ENCODE measurements at places on chromosomes 2 and 18. TPM values are rescaled to one million over a fixed set of nuclear protein-coding genes. Genes with fewer than 3 reads are reported as not detected.

- no peak for DNase-seq
These were observed 3.3 kb downstream of the SLC9A2 start for GRCh38 chr2:102622646-102623045.

GRCh38 chr2:215466097-215466909, 30.4 kb upstream of the FN1 start:
- DNase-seq: no peak

REG3G gene
- total RNA-seq: not detected

- no peak for DNase-seq
These were observed 16.2 kb downstream of the GPR75 start for GRCh38 chr2:53843595-53843994.

HOXD13 gene
- not detected for total RNA-seq

DNA sequence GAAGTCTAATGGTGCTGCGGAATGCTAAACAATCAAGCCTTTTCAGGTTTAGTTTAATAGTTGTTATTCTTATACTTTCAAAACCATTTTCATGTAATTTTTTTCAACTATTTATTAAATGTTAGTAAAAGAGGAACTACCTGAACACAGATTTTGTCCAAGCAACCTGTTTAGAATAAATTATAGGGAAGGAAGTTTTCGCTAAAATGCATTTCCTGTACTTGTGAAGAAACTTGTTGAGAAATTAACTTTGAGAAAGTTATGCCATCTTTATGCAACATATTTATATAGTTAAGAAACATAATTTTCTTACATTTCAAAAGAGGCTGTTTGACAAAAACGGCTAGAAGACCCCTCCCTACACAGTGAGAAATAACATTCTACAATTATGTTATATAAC, 16.6 kb downstream of the MAP4K4 start:
- no peak for DNase-seq

EHD3 gene
- total RNA-seq: 1.1 TPM

GRCh38 chr2:64234150-64234549, 89.9 kb upstream of the PELI1 start:
- no peak for DNase-seq

DNA sequence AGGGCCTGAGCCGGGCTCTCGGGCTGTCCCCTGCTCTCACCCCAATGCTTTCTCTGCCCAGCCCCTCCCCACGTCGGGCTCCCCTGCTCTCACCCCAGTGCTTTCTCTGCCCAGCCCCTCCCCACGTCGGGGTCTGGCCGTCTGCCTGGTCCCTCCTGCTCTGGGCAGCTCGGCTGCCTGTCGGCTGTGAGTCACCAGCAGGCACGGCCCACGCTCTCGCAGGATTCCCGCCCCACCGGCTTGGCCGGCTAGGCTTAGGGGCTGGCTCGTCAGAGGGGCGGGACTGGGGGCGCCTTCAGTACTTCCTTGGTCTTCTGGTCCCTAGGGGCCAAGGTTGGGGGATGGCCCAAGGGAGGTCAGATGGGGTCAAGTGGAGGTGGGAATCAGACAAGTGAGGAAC, 3.3 kb downstream of the BOK start:
- no peak for DNase-seq

DNA sequence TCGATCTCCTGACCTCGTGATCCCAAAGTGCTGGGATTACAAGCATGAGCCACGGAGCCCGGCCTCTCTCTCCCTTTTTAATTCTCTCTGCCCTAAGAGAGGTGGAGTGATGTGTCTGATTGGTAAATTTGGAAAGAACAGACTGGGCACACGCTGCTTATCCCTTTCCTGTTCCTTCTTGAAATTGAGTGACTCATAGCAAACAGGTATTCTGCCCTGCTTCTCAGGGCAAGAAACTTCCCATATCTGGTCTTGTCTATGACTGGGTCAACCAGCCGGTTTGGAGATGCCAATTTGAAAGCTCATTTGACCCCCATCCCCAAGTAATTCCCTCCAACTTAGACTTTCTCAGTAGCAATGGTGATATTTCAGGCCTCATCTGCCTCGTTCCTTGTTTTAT, 15.0 kb downstream of the LYPD1 start:
- no peak for DNase-seq

DNA sequence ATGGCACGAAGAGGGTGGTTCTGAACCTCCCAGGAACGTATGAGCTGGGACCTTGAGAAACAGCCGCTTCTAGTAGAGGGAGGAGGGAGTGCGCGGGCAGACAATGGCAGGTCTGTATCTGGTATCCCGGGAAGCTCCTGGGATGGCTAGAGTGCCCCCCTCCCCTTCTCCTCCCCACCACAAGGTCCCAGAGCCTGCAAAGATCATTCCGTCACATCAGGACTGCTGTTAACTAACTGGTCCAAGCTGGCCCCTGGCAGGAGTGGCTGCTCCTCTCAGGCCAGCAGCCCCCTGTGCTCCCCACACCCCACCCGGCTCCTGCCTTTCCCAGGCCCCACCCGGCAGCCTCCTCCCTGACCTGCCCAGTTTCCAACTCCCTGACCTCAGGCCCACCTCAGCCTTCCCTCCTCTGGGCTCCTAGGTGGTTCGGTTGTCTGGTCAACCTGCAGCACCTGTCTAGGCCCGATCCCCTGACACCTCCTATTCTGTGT, 75.0 kb downstream of the TPO start:
- DNase-seq: no peak

DNA sequence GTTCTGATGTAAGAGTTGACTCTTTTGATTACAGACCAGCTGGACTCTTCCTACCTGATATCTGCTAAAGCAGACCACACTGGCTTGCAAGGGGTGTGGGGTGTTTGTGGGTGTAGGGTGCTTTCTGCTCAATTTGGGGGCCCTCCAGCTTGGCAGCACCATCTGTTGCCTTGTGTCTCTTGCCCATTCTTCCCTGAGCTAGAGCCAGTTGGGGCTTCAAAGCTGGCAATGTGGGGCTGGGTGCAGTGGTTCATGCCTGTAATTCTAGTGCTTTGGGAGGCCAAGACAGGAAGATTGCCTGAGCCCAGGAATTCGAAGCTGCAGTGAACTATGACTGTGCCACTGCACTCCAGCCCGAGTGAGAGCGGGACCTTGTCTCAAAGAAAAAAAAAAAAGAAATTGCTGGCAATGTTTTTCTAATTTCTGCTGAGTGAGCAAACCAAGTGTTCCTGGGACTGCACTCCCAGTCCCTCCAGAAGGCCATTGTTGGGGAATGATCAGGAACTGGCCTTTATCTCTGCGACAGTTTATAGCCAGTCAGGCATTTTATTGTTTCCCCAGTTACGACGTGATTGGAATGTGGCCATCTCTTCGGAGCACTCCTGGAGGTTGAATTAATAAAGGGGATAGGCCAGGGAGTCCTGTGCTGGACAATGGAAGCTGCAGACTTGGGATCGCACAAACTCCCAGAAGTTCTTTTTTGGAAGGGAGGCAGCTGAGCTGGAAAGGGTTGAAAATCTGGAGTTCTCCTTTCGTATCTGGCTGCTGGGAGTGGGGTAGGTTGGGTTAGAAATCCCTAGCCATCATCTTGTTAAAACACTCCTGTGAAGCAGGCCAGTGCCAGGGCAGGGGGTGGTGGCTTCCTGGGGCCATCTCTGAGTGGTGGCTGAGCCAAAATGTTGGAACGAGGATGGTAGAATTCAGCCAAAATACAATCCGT, 57.2 kb downstream of the LIPG start:
- no peak for DNase-seq

- no peak for DNase-seq
These were observed 33.8 kb upstream of the COPS8 start for GRCh38 chr2:237051861-237052260.

SERPINB4 gene
- total RNA-seq: not detected

GRCh38 chr2:200350850-200351285, 44.4 kb downstream of the SPATS2L start:
- DNase-seq: no peak

DNA sequence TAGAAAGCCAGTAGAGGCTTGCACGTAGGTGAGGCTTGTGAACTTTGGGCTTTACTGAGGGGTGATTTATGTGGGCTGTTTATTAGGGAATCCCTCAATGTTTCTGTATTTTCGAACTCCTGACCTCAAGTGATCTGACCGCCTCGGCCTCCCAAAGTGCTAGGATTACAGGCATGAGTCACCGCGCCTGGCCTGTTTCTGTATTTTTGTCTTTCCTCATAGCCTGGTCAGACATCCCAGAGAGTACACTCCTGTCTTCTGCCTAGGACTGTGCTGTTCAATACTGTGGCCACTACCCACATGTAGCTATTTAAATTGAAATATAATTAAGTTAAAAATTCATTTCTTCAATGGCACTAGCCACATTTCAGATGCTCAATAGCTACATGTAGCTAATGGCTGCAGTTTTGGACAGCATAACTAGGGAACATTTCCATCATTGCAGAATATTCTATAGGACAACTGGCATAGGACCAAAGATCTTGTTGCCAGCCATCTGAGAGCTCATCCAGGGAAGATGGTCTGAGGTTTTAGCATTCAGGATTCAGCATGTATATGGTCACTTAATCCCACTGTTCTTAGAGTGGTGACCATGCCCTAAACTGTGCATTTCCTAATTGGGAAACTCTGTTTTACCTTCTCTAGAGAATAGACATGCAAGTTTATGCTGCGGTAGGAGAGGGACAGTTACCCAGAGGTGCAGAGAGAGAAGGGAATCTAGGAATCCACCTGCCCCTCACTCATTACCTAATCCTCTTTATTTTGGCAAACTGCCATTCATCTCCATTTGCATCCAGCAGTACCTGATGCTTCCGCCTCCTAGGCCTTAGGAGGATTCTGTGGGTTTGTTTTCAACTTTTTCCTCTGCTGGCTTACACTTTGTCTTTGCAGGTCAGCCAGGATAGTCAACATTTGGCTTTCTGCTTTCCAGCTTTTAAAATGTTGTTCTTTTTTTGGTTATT, 64.4 kb downstream of the LCLAT1 start:
- DNase-seq: no peak

- no peak for DNase-seq
These were observed 96.7 kb downstream of the CRIM1 start for GRCh38 chr2:36452260-36452659.

UBR3 gene
- 17.7 TPM for total RNA-seq

DNA sequence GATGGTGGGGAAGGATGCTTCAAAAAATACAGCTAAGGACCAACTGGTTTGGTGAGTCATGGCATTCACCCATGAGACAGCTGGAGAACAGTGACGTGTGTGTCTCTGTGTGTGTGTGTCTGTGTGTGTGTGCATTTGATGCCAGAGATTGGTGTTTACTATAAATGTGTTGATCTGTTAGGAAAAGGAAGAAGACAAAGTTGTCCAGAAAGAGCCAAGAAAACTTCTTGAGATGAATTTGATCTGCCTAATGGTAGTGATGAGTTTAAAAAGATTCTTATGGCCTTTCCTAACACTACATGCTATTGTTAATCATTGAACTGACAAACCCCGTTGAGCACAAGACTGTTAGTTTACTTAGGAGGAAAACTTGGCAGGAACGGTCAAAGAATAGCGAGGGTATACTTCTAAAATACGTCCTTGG, 36.4 kb upstream of the IL1R1 start:
- DNase-seq: no peak

TET3 gene
- total RNA-seq: 14.8 TPM

IL36B gene
- total RNA-seq: not detected

DNA sequence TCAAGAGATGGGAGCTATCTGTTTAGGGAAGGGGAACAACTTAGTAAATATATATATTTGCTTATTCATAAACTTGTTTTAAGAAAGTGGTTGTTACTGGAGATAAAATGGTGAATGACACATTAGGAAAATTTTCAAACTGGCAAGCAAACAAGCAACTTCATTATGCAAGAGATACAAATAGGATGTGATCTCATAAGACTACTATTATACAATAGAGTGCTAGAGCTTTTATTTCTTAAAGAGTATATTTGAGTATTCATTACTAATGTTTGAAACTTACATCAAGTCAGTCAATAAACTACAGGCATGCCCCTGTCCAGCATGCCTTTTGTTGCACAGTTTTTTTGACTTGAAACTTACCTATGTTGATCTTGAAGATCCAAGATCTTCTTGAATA, 355.2 kb upstream of the KCNJ3 start:
- DNase-seq: no peak

NAT8 gene
- not detected for total RNA-seq

DNA sequence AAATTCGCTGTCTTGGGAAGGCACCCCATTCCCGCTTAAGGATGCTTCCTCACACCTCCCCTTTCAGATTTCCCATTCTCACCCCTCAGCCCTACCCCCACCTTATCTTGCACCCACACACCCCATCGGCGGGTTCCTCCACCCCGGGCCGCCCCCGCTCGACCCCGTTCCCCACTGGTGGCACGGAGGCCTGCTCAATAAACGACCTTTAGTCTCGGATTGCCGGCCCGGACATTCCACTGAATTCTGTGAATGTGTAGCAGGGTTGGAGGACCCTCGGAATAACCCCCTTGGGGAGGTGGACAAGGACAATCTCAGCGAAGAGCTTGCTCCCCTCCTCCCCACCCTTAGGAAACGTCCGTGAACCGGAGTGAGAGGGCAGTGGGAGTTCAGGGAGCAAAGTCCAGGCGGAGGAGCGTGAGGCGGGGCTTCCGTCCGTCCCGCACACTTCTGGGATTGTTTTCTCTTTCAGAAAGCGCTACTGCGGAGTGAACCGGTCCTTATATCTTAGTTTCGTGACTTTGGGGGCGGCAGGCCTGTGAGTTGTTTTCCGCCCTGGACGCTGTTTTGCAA, 2.8 kb upstream of the LBX2 start:
- DNase-seq: no peak

GRCh38 chr2:58101500-58101899, 54.9 kb downstream of the VRK2 start:
- no peak for DNase-seq

GRCh38 chr2:15383695-15384350, 177.3 kb downstream of the NBAS start:
- no peak for DNase-seq

DNA sequence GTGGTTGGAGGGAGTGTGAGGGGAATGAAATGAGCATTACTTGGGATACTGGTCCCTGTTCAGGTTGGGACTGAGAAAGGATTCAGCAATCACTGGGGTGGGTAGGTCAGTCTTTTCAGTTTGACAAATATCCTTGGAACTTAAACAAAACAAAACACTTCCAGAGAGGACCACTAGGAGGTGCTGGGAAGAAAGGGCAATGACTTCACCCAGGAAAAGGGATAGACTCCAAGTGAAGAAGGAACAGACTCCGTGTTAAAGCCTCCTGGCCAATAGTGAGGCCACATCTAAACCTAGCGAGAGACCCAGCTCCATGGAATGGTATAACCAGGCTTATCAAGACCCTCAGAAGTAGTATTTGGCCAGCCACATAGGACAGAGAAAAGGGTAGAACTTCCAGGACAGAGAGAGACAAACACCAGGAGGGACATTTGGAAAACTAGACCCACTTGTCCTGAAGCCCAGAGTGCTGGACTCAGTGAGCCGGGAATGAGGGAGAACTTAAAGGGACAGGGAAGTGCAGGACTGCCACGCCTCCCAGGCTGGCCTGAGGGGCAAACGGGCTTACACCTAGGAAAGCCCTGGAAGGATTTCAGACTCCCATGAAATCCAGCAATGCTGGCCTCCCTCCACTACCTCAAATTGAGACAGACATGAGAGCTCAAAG, 19.6 kb upstream of the KCNG3 start:
- DNase-seq: no peak

DNA sequence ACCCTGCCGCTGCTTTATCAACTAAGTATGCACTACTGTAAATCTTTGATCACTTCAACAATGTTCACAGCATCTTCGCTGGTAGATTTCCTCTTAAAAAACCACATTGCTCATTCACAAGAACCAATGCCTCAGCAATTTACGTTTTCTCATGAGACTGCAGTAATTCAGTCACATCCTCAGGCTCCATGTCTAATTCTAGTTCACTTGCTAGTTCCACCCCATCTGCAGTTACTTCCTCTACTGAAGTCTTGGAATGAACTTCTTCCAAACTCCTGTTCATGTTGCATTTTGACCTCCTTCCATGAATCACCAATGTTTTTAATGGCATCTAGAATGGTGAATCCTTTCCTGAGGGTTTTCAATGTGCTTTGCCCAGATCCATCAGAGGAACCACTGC, 35.8 kb downstream of the PRELID3A start:
- DNase-seq: no peak

Measured in activated naive CD8-positive, alpha-beta T cell treated with anti-CD3 and anti-CD28 coated beads for 36 hours (primary cell).